ENCODE measurements at places on chromosomes 2 and 18.
A peak's percentile ranks its signal among the peaks of the same experiment; 100 is the strongest.

DNA sequence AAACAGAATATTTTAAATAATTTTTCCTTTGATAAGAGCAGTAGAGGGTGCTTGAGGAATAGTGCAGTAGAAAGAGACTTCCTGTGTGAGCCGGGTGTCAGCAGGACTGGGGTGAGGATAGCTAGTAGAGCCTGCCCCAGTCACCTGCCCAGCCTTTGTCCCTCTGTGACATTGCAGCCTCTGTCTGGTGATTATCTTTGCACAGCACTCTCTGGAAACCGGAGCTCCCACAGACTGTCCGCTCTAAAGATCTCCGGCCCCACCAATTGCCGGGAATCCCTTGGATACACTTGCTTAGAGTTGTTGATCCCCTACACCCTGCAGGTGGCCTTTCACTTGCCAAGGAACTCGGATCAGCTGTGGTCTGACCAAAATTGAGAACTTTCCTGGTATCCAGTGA is 1081.3 kb upstream of the TMEFF2 start:
- no peak for DNase-seq

- DNase-seq: no peak
Measured at GRCh38 chr2:133378928-133379549, 189.2 kb downstream of the NCKAP5 start.

GRCh38 chr18:40926679-40927078 is 1028.4 kb upstream of the PIK3C3 start:
- no peak for DNase-seq

GRCh38 chr2:149225446-149225845 is 104.9 kb upstream of the LYPD6 start:
- DNase-seq: no peak

DNA sequence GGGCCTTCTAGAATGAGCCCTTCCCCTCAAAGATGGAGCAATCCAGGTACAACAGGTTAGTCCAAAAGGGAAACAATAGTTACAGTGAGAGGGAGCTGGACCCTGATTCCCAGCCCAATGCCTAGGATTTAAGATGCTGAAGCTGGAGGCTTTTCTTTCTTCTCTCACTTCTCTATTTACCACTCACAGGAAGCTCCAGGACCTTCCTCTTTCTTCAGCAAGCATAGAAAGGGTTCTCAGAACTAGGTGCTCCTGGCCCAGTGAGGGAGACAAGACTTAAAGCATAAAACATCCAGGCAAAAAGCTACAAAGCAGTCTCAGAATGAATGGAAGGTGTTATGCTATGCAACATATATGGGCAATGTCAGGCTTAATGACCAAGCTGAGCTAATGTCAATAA is 279.0 kb downstream of the SRBD1 start:
- no peak for DNase-seq

DNA sequence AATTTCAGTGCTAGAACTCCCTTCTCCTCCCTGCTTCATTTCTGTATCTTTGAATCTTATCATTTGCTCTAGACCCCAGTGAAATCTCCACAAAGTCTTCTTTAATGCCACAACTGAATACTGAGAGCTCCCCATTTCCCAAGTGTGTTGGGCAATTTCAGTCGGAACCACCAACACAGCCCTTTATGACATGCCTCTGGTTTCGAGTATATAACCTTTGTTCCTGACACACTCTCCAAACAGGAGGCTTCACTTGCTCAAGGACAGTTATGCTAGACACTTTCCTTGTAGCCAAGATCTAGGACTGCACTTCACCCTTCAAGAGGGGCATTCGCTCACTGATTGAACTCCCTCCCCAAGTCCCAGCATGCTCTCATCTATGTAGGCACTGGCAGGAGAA is 18.6 kb upstream of the TTR start:
- DNase-seq: no peak

- no peak for DNase-seq
Measured at GRCh38 chr2:180057706-180058412, 50.8 kb upstream of the CWC22 start.

- no peak for DNase-seq
Measured at GRCh38 chr2:50885948-50886347, 146.0 kb downstream of the NRXN1 start.

DNA sequence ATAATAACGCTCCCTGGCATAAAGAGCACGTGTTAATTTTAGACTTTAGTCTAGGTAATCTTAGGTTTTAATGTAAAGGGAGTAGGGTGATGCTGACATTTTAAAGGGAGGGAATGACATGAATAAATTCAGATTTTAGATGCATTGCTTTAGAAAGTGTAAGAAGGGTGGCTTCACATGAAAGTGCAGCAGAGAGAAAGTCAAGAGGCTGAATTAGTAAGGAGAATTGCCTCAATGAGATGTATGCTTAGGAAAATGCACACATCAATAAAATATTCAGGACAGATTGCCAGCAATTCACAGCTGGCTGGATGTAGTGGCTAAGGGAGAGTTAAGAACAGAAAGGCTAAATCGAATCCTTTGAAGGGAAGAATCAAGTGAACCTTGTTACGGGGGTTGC is 165.5 kb upstream of the CDH19 start:
- no peak for DNase-seq

DNA sequence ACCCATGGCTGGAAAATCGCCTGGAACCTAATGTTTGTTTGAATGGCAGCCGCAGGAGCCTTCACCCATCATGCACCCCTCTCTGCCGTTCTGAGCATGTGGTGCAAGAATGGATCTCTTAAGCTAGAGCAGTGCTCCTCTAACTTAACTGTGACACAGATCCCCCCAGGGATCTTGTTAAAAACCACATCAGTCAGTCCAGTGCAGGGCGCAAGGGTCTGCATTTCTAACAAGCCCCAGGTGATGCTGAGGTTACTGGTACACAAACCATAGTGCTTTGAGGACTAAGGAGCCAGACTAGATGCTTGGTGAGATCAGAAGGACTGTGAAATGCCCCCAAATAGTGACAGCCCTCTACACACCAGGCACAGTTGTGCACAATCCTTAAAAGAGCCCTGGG is 87.1 kb upstream of the KCTD1 start:
- no peak for DNase-seq

- DNase-seq: no peak
Measured at GRCh38 chr2:37527361-37527760, 144.1 kb downstream of the CDC42EP3 start.

DNA sequence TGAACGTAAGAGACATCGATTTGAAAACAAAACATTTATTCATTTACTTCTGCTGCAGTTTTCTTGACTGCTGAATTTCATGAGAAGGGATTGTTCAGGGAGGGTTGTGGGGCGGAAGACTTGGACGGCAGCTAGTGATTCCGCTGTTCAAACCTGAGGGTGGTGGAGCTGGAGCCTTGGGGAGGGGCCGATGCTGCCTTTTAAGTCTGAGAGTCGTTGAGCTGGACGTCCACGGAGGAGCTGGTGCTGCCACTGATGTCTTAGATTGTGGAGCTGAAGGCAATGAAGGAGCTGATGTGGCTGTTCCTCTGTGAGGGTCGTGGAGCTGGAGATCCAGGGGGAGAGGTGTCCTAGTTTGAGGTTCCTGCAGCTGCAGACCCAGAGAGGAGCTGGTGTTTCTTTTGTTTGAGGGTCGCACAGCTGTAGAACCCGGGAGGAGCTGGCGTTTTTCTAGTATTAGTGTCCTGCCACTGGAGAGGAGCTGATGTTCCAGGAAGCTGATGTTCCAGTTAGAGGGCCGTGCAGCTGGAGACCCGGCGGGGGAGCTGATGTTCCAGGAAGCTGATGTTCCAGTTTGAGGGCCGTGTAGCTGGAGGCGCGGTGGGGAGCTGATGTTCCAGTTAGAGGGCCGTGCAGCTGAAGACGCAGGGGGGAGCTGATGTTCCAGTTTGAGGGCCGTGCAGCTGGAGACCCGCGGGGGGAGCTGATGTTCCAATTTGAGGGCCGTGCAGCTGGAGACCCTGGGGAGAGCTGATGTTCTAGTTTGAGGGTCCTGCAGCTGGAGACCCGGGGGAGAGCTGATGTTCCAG is 150.9 kb downstream of the RTP5 start:
- DNase-seq: no peak

GRCh38 chr2:69138793-69139459 is 125.9 kb downstream of the ANTXR1 start:
- DNase-seq: peak; percentile 69

DNA sequence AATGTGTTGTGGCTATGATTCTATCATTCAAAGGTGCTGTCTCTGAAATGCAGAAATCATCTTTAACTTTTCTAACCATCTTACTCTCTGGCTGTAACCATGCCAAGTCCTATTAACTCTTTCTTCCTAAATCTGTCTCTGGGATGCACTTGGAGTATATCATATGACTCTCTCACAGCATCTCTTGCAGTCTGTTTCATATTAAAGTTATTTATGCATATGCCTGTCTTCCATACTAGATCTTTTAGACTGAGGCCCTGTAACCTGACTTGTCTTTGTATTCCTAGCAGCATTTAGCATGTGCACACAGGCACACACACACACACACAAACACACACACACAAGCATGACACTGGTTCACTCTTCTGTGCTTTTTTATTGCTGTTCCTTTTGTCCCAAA is 320.6 kb downstream of the ETAA1 start:
- DNase-seq: no peak

- no peak for DNase-seq
Measured at GRCh38 chr2:224628416-224628815, 43.3 kb upstream of the CUL3 start.

GRCh38 chr2:153059338-153060052 is 341.1 kb downstream of the ARL6IP6 start:
- DNase-seq: peak; percentile 77

- DNase-seq: no peak
Measured at GRCh38 chr2:9686061-9686460, 55.3 kb upstream of the YWHAQ start.

DNA sequence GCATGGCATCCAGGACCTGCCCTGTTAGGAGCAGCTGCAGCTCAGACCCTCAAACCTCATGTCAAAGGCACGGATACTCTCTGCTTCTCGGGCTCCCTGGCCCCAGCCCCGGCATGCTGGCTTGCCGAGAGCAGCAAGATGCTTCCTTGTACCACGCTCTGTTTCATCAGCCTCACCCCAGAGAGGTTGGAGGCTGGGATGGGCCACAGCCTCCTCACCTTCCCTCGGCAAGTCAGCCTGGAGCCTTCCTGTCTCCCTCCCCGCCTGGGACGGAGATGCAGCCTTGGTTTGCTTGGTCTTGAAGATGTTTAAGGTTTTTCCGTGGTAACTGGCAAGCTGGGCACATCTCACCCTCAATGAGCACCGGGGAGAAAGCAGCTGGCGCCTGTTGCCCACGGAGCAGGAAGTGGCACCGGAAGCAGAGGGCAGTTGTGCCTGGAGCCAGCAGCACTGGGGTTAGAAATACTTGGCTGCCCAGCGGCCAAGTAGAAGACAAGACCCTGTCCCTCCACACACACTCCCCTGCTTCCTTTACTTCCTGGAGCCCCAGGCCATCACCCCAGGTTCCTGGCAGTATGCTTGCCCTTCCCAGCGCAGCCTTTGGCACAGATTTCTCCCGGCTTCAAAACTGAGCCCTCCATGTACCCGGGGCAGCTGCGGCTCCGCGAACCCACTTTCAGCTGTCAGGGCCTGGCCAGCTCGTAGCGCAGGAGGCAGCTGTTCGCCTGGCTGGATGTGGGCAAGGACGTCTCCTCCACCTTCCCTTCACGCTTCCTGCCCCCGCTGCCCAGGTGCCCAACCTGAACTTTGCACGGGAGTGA is 17.4 kb downstream of the FBLN7 start:
- no peak for DNase-seq

GRCh38 chr2:7108792-7109532 is 191.8 kb downstream of the RNF144A start:
- no peak for DNase-seq

GRCh38 chr2:217186152-217186551 is 326.3 kb upstream of the TNP1 start:
- no peak for DNase-seq

DNA sequence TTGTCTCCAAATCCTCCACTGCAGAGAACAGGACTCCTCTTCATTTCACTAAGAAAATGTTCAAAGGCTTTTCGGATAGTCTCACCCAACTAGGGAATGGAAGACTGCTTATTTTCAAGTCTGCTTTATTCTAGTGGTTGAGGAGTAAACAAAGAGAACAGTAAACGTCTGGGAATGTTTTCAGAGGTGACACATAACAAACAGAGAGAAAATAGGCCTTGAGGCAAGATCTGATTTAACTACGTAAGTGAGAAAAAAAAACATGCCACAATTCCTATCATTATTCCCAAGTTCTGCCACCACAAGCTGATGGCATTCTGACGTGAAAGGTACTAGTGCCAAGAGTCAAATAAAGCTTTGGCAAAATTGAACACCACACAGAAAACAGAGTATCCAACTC is 16.7 kb upstream of the WIPF1 start:
- DNase-seq: no peak

- peak; percentile 57 for DNase-seq
Measured at GRCh38 chr2:99559075-99559662, 69.4 kb upstream of the REV1 start.

- no peak for DNase-seq
Measured at GRCh38 chr2:131584940-131585339, 57.3 kb downstream of the CCDC74A start.

DNA sequence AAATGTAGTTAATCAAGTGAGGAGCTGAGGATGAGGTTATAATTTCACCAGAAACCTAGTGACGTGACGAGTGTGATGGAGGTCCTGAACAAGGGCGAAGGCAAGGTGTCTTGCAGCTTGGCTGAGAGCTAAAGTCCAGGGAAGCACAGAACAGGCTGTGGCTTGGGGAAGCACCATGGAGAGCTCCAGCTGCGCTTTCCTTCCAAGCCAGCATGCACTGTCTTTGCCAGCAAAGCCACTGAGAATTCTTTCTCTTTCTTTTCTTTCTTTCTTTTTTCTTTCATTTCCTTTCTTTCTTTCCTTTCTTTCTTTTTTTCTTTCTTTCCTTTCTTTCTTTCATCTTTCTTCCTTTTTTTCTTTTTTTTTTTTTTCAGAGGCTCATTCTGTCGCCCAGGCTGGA is 239.3 kb downstream of the FBXO15 start:
- DNase-seq: no peak

GRCh38 chr2:110100480-110100879 is 15.1 kb downstream of the MALL start:
- DNase-seq: no peak

GRCh38 chr2:51441786-51442185 is 409.9 kb upstream of the NRXN1 start:
- no peak for DNase-seq

- no peak for DNase-seq
Measured at GRCh38 chr2:24012521-24013188, 2.8 kb downstream of the MFSD2B start.
